ENCODE measurements at places on chromosomes 16 and 17.
A peak's percentile ranks its signal among the peaks of the same experiment; 100 is the strongest.

GRCh38 chr17:18246880-18247612 is 11.5 kb downstream of the FLII start:
- DNase-seq = peak; percentile 67

DNA sequence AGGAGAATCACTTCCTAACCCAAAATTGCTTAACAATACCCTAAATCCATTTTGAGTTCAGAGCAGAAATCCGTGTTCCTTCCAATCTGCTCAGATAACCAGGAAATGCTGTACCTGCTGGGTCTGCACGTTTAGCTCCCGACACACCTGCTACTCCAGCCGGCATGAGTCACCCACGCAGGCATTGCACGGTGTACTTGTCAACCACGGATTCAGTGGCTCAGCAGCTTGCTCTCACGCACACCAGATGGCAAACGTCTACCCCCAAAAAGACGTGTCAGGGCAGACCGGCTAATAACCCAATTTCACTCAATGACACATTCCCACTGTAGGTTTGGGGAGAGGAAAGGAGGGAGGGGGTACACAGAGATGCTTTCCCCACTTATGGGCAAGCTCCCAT is 468.1 kb downstream of the SOX9 start:
- DNase-seq = peak; percentile 25

GRCh38 chr17:72978593-72979218 is 113.8 kb downstream of the SLC39A11 start:
- DNase-seq = no peak

DNA sequence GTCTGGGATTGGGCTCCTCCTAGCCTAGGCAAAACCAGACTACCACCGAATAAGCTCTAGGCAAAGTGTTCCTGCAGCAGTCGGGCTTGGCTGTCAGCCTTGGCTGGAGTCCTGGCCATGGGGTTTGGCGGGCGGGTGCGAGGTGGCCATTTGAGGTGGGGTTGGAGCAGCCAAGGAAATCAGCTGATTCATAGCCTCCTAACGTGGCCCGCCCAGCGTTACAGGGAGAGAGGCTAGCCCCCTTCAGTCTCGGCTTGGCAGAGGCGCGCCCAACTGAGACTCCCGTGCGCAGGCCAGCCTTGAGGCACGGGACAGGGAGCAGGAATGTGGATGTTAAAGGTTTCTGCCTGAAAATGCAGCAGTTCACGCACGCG is 1.9 kb downstream of the PMP22 start:
- DNase-seq = peak; percentile 85

DNA sequence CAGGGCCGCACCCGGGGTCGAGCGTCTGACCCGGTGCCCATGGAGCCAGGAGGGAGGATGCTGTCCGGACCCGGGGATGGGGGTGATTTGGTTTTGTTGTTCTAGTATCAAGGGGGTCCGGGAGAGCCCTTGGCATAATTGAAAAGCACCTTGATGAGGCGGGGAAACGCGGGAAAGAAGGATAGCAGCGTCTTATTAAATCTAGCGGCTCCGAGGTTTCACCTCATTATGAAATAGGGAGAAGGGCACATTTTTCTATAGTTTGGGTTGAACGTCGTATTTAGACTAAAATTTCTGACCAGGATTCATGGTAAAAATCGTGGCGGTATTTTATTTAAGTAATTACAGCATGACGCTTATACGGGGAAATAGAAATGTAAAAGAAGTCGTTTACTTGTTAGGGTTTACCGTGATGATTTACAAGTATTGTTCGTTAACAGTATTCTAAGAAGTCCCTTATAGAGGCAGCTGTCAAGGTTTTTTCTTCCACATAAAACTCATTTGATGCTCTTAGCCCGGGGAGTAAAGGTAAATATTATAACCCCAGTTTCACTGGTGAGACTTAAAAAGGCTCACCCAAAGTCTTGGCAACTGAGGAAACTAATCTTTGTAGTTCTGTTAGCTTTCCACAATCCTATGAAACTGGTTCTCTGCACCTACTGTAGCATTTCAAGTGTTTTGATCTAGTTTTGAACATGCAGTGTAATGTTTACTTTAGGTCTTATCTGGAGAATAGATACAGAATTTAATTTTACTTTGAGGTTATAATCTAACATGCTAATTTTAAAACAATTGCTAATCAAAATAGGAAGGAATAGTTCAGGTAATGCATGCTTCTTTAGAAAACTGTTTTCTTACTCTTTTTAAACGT is 756 bp downstream of the LUC7L3 start:
- DNase-seq = no peak

DNA sequence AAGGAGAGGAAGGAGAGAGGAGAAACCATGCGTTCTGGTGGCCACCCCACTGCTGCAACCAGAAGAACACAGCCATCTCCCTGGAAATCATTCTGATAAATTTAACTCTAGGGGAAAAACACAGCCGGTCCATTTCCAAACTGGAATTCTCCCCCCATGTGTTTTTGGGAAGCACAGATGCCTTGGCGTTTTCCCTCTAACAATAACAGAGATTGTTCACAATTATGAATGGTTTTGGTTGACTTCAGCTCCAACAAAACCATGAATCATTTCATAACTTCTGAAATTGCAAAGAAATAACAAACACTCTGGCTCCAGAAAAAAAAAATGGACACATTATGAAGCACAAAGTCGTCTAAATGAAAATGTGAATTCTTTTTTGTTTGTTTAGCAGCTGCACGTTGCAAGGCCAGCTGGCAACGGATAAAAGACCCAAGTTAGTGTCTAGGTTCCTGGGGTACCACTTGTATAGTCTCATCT is 46.2 kb downstream of the GNAO1 start:
- DNase-seq = no peak

DNA sequence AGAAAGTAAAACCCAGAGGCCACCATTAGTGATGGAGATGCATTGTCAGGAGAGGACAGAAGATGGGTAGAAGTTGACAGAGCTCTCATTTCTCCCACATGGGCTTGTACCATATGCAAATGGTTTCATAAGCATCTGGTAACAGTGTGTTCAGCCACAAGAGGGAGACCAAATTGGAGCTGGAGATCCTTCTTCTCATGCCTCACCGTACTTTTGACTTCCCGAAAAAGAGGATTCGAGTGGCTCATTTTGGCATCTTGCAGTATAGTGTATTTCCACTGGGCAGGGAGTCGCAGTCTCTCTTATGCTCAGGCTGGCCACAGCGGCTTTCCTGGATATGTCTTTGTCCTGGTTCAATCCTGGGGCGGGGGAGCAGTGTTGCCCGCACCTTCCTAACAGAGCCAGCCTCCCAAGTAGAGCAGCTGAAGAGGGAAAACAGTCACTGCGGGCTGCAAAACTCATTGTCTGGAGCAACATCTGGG is 23.8 kb downstream of the TBC1D3B start:
- no peak for DNase-seq

GRCh38 chr17:50865060-50865867 is 890 bp downstream of the TOB1 start:
- DNase-seq = peak; percentile 55

GRCh38 chr16:10959161-10959560 is 14.8 kb downstream of the CLEC16A start:
- DNase-seq = no peak

GRCh38 chr17:17694169-17695081 is 13.2 kb downstream of the RAI1 start:
- DNase-seq = peak; percentile 73

- no peak for DNase-seq
Measured at GRCh38 chr17:68310152-68310551, 18.9 kb downstream of the ARSG start.

DNA sequence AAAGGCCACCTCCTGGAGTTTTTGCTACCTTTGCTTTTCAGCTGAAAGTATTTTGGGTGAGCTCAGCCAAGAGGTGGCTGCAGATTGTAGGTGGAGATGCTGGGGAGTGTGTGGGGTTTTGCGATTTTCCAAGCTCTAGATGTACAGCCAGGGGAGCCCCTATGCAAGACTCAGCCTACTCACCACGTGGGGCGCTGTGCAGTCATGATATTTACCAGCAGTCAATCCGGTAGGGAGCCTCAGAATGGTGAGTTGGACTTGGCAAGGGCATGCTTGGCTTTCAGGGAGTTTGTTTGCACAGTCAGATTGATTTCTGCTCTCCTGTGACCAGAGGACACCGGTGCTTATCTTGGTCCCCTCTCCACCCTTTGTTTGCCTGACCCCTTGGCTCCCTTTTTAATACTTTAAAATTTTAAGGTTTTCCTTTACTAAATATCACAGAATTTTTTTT is 175.3 kb downstream of the UTP18 start:
- DNase-seq = peak; percentile 42

GRCh38 chr16:1152651-1153259 is at the start of gene CACNA1H:
TSS of gene CACNA1H (plus strand) at chr16:1153106. CDS start at chr16:1153738, 632 bp downstream.
- no peak for DNase-seq

DNA sequence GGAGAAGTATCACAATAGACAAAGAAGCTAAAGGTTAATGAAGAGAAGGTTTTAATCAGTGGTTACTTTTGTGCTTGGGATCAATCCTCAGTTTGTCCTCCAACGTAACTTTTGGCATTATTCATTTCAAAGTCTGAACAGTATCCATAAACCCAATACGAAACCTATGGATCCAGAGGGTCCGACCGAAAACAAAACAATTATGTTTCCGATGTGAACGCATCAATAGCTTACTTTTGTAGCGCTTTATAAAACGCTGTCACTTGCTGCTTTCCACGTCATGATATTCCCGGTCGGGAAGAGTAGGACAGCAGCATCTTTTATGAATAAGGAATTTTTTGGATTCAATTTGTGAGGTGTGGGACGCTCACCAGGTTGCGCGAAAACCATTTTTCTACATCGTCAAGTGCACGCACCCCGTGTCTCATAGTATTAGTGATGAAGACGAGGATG is 383.8 kb downstream of the ZFHX3 start:
- DNase-seq = no peak

Data from EL (cell line).